Hippocampal formation (tissue), 2 donors: ENCODE measurements at places on chromosomes 3 and 15.

DNA sequence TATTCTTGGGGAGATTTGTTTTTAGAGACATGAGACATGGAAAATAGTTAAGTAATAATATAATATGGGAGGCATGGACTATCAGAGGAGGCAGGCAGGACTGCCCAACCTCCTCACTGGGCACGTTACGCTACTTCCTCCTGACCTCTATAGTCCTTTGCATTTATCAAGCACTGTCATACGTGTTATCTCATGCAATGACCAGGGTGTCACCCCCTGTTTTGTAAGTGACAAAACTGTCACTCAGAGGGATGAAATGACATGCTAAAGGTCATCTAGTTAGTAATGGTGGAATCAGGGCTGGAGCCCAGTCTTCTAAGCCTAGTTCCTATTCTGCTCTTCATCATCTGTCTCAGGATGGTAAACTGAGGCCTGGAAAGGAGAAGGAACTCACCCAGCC is 66.7 kb downstream of the ST6GAL1 start:
- DNase-seq = no peak

- DNase-seq = no peak
Measured at GRCh38 chr3:195337747-195338146, 66.8 kb upstream of the XXYLT1 start.

GRCh38 chr3:179840985-179841384 is 188.1 kb downstream of the USP13 start:
- no peak for DNase-seq

DNA sequence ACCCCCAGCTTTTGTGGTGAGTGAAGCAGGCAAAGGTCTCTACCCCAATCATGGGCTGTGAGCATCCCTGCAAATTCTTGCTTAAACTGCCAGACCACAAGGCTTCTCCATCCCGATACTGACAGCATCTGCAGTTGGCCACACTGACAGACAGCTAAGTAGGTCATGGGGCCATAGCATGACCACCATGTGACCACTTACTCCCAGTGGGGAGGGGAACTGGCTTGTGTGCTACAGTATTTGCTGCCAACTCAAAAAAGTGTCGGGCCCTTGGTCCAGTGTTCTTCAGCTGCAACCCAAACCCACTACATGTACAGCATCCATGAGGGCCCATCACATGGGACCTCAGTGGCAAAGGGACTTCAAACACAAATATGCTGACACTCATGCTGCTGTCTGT is 103.4 kb downstream of the SEC22A start:
- no peak for DNase-seq

DNA sequence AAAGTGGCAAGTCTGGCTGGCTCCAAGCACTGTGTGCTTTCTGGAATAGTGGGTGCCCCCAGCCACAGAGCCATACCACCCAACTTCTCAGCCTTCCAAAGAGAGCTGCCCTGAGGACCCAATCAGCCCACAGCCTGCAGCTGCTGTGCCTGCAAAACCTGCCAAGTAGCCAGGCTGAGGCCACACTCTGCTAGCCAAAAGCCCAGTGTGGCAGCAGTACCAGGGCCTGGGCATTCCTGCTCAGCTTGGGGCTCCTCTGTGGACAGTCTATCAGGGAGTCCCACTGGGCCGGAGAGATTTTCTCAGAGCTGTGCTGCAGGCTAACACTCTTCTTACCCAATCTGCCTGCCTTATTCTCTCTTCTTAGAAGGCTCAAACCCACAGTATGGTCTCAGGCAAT is 136.5 kb downstream of the TPRA1 start:
- no peak for DNase-seq

DNA sequence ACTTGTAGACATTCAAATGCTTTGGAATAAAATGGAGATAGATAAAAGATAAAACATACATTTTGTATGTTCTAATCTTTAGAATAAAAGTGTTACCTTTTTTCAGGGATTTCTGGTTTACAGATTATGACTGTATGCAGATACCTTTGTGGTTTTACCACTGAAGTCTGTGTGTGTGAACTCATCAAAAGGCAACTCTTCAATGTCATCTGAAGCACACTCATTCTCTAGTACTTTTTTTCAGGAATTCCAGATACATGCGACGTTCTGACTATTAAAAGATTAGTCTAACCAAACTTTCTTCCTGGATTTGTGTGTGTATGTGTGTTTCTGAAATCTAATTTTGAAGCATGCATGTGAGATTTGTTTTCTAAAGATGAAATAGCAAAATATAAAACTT is 188.6 kb downstream of the NLGN1 start:
- no peak for DNase-seq

GRCh38 chr15:89335298-89336041 is 846 bp upstream of the POLG start:
- DNase-seq = peak; percentile 76

DNA sequence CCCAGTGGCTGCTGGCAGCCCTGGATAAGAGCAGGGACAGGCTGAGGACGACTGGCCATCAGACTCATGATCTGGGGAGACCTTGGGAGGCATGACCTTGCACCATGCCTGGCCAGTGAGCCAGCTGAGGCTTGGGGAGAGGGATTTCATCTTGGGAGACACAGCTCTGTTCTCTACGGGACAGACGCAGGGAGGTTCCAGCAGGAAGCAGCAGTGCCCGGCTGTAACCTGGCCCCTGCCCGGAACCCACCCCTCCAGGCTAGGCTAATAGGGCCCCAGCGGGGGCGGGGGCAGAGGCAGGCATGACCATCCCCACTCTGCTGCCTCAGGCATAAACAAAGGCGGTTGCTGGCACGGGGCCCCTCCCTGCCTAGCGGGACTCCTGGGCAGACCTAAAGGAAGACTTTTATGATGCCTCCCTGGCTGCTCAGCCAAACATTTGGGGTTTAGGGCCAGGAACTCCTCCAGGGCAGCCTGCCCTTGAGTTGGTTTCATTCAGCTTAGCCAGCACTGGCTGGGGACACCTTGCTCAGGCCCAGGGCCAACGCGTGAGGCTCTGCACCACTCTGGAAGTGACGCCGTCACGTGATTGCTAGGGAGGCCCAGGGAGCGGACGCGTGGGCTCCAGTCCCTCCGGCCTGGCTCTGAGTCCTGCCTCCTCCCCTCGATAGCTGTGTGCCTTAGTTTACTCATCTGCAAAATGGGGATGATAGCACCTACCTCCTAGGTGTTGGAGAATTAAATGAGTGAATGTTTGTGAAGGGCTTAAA is 27.6 kb downstream of the HDAC11 start:
- peak; percentile 34 for DNase-seq

GRCh38 chr3:197426121-197426566 is 127.7 kb upstream of the DLG1 start:
- DNase-seq = no peak

GRCh38 chr15:51024735-51025453 is 69.8 kb downstream of the TNFAIP8L3 start:
- no peak for DNase-seq

DNA sequence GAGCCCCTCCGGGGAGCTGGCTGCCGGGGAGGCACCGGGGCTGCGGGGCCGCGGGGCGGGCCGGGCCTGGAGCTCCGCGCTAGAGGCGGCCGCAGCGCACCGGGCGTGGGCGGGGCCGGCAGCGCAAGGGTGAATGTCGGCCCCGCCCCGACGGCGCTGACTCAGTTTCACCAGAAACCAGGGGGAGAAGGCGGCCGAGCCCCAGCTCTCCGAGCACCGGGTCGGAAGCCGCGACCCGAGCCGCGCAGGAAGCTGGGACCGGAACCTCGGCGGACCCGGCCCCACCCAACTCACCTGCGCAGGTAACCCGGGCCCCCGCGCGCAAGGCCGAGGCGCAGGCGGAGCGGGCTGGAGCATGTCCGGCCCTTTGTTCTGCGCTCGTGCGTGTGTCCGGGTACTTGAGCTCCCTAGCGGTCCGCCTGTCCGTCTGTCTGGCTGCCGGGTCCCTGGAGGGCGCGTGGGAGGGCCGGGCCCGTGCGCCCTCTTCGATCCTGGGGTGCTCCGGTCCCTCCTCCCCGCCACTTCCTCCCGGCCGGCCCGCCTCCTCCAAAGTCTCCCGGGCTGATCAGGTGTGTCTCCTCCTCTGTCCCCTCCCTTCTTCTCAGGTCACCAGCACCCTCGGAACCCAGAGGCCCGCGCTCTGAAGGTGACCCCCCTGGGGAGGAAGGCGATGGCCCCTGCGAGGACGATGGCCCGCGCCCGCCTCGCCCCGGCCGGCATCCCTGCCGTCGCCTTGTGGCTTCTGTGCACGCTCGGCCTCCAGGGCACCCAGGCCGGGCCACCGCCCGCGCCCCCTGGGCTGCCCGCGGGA is at the start of gene SPINT1:
SPINT1 (plus strand) TSS at position 164 of the 811 bp plus-strand sequence; CDS start at position 671, 507 bp downstream.
- no peak for DNase-seq

DNA sequence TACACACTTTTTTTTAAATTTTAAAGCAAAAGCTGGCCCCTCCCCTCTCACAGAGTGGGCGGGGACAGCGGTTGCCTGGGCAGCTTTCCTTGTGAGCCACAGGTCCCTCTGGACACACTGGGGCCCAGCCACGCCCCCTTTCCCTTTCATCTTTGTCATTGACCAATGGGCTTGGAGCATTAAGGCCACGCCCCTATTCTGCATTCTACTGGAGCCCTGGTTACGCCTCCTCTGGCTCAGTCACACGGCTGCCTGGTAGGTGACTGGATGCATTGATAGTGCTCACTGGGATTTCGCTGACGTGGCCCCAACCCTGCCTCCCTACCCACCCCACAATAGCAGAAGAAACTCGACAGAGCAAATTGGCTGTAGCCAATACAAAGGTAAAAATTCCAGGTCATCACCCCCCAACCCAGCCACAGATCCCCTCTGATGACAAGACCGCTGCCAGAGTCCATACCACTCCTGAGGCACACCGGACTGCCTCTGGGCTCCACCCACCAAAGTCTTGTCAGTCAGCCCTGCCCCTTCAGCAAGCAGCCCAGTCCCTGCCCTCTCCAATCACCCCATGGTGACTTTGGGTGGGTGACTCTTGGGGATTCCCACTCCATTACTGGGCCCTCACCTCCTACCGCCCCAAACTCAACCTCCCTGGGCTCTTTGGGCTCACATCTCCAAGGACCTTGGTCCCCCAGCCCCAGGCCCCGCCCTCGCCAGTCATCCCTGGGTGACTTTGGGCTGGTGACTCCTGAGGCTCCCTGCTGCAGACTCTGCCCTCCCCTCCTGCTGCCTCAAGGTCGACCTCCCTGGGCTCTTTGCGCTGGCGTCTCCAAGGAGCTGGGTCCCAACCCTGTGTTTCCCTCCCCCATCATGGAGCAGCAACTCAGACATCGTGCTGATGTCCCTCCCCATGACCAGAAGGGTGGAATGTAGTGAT is 112.2 kb upstream of the FAN1 start:
- DNase-seq = no peak

DNA sequence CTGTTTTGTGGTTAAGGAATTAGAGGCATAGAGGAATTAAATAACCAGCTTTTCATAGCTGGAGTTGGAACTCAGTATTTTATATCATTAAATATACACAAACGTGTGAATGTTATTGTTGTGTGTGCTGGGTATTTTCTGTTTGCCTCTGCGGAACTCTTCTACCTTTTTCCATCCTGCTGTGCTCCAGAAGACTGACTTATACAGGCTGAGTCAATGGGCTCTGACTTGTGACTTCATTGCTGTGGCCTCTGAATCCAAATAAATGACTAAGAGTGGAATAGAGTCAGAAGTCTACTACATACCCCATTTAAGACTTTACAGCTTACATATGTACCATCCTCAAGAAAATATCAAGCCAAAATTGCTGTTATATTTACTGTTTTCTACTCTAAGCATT is 17.6 kb downstream of the ARIH1 start:
- DNase-seq = no peak

GRCh38 chr3:169602482-169602881 is 61.0 kb downstream of the MECOM start:
- no peak for DNase-seq

GRCh38 chr15:64970698-64971097 is 19.0 kb downstream of the SPG21 start:
- no peak for DNase-seq

DNA sequence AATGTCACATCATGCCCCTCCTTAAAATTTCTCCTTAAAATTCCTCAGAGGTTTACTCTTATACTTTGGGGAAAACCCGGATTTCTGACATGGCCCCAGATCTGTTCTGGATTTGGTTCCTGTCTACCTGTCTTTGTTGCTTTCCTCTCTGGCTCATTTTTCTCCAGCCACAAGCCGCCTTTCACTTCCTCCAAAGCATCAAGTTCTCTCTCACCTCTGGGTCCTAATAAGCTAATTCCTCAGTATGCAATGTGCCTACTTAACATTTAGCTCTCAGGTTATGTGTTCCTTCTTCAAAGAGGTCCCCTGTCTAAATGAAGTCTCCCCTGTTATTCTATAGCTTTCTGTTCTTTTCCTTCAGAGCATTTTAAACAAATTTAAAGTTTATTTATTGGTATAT is 16.1 kb downstream of the HMG20A start:
- no peak for DNase-seq

DNA sequence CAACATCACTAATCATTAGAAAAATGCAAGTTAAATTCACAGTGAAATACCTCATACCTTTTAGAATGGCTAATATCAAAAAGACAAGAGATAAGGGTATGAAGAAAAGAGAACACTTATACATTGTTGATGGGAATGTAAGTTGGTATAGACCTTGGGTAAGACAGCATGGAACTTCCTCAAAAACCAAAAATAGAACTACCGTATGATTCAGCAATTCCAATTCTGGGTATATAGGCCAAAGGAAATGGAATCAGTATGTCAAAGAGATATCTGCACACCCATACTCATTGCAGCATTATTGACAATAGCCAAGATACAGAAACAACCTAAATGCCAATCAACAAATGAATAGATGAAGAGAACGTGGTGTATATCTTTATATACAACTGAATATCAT is 166.8 kb upstream of the LRRN1 start:
- no peak for DNase-seq

DNA sequence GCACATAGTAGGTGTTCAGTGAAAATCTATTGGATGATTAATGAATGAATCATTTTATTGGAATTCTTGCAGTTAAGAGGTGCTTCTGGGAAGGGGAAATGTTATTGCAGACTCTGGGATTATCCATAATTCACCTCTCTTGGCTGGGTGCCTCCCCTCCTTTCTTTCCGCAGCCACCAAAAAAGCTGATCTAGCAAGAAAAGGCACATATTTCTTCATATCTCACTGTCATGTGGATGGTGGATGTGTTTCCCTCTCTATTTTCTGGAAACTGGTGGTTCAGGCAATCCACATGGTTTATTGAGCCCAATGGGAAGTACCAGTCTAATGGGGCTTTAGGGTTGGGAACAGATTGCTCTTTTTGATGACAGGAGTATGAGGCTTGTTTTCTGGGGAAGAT is 151.1 kb upstream of the ROPN1 start:
- DNase-seq = no peak

DNA sequence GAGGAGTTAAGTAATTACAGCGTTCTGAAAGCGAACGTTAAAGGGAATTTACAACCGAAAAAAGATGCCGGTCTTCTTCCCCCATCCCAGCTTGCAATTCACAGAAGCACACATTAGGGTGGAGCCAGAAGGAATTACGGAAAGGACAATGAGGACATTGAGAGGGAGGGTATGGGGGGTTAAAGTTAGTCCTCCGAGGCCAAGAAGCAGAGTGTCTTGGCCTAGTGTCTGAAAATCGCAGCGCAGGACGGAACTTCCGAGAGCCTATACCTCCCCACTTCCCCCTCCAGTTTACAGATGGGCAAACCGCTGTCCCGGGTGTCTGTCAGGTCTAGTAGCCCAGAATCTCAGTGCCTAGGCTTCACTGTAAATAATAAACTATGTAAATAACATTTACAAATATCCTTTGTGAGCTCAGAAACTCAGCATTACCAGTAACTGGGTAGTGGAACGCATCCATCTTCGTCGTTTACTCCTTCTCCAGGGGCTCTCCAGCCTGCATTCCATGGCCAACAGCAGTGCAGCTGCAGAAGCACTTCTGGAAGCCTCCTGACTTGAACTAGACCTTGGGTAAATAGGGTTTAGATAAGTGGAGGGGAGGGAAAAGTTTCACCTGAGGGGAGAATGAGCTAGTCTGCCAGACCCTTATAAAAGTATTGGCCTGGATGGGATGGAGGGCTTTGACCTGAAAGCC is 922 bp downstream of the ADPRH start:
- DNase-seq = no peak
